Activated B cell treated with CpG ODN at 0.5 μM for 24 hours (primary cell): ENCODE measurements at places on chromosomes 1 and 21. TPM values are rescaled to one million over a fixed set of nuclear protein-coding genes. Genes with fewer than 3 reads are reported as not detected.

DNA sequence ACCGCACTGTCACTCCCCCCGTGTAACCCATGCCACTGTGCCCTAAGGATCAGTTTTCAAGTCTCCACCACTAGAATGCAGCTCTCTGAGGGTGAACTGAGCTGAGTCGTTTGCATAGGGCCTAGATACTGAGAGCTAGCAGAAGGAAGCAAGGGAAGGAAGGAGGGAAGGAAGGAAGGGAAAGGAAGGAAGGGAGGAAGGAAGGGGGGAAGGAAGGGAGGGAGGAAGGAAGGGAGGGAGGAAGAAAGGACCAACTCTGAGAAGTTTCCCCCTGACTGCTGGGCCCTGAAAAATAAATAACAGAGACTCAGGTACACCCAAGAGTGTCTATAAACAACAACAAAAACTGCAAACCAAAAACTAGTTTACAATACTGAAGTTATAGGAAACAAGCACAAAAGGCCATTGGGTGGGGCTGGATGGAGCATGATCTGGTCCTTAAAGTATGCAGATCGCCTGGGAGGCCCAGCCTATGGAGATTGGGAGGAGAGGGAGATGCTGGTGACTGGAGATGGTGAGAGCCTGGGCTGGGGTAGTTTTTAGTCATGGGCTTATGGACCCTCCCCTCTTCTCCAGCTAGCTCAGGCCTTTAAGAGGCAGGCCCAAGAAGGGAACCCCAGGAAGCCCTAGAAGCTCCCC lies 1.7 kb upstream of the MRPS15 start:
- no peak for DNase-seq

MAP3K7CL gene
- total RNA-seq, result 7.9 and 11.4 TPM in 2 replicates

- peak; percentile 74 for DNase-seq
Measured at GRCh38 chr1:111739194-111739924, at the start of gene INKA2. TSS of gene INKA2 (minus strand) at chr1:111739395. CDS start at chr1:111739242, 153 bp downstream.

SLC30A10 gene
- 0.11 TPM in 1 of 2 replicates, not detected in the other for total RNA-seq
